ENCODE measurements at places on chromosomes 5 and 9.

DNA sequence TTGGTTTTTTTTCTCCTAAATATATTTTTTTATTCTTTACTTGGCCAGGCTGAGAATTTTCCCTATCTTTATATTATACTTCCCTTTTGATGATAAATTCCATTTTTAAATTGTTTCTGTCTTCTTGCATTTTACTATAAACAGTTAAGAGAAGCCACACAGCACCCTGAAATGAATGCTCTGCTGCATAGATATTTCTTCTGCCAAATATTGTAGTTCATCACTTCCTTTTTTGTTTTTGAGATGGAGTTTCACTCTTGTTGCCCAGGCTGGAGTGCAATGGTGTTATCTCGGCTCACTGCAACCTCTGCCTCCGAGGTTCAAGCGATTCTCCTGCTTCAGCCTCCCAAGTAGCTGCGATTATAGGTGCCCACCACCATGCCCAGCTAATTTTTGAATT lies 8.5 kb upstream of the INIP start:
- DNase-seq: no peak

DNA sequence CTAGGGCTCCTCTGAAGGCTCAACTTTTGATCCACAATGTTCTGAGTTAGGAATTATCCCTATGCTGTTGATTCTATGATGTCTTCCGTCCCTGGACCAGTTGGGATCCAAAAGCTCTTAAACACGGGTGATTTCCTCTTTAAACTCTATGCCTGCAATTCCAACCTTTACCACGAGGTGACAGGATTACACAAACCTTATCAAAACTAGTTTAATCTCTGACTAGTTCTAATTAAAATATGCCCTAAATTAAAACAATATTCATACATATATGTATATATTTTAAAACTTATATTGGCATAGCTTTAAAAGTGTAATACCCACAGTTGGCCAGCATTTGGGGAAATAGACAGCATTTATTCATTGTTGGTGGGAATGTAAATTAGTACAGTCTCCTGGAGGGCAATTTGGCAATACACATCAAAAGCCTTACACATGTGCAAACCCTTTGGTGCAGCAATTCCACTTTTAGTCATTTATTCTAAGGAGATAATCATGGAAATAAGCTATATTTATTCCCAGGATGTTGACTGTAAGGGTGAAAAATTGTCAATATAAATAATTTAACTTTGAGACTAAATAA lies 51.6 kb upstream of the PHYKPL start:
- DNase-seq: no peak

DNA sequence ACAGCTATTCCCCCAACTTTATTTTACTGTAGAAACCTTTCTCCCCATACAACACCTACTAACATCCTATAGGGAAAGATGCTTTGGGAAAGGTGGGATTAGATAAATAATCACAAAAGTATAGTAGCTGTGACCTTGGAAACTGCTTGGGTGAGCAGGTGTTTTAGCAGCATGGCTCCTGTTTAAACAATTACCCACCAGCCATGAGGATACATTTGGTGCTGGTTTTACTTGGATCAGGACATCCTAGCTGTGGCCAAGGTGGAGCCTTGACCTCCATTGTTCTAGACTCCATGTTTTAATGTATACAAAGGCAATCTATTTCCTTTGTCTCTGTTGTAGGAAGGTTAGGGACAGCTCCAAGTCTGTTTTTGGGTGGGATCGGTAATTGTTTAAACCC lies 56.8 kb upstream of the ALDH1B1 start:
- DNase-seq: no peak

- no peak for DNase-seq
Observed at GRCh38 chr5:163079618-163080017, 357.8 kb upstream of the CCNG1 start.

DNA sequence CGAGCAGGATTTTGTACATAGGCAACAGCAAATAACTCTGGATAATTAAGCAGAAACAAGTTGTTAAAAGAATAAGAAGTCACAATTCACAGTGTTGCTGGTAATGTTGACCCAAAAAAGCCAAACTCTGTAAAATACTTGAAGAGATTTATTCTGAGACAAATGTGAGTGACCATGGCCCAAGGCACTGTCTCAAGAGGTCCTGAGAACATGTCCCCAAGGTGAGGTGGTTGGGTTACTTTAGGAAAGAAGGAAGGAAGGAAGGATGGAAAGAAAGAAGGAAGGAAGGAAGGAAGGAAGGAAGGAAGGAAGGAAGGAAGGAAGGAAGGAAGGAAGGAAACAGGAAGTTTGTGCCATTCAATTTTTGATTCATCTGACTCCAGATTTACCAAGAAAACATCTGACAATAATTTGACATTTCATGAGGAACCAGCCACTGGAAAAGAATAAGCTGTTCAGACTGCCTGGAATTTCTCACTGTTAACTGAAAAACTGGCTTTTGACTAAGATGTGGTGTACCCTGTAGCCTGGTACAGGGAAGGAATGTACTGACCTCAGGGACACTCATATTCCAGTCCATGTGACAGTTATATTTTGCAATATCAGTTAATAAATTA lies 295.9 kb upstream of the TNC start:
- no peak for DNase-seq

DNA sequence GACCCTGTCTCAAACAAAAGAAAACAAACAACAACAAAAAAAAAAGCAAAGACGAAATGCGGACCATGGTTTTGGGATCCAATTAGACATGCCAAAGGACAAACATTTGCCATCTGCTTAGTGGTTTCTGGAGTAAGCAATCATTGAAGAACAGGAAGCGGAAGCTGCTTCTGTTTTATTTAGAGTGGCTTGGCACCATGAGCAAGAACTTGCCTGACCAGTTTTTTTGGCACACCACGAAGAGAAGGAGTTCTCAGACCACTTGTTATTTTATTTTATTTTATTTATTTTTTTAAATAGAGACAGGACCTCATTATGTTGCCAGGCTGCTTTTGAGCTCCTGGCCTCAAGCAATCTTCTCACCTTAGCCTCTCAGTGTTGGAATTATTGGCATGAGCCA lies 17.0 kb downstream of the BTF3 start:
- peak; percentile 81 for DNase-seq

DNA sequence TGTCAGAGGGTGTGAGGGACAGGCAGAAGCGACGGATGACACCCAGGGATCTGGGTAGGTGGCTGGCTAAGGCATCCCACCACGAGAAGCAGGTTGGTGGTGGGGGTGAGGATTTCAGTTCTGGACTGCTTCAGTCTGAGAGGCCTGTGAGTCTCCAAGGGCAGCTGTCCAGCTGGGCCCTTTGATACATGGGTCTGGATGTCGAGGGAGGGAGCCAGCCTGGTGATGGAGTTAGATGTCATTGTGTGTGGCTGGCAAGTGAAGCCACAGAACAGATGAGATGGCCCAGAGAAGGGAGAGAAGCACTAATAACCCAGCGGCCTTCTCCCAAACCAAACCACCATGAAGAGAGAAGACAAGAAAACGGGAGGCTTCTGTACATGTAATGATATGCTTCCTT lies 11.1 kb downstream of the MED27 start:
- DNase-seq: no peak

GRCh38 chr9:115665519-115665918 lies 488.1 kb upstream of the PAPPA start:
- DNase-seq: no peak

DNA sequence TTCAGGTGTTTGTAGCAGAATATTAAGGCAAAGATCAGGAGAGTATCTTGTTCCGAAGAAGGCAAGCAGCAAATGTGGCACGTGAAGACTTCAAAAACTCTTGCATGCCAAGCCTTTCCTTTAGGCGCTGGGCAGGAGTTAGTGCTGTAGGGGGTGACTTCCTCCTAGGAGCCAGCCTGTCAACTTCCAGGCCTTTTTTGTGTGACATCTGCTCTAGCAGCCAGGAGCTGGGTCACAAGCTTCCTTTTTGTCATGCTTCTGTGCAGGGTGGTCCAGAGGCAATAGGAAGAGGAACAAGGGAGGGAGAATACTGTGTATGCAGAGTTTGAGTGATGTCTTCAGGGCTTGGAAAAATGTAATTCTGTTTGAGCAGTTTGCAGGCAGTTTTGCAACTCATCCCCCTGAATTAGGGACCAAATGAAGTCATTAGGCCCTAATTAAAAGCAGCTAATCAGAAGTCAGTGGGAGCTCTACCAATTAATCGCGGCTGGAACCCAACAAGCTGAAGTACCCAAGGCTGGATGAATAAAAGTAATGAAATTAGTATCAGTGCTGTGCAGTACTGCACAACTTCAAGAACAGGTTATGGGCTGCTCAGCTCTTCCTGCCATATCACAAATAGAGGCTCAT lies 53.5 kb downstream of the TLR4 start:
- DNase-seq: no peak

- DNase-seq: no peak
Observed at GRCh38 chr9:87818308-87818707, 64.4 kb upstream of the SPATA31E1 start.

GRCh38 chr9:108934323-108934893 lies at the start of gene ABITRAM:
ABITRAM (plus strand) TSS chr9:108934400; CDS start chr9:108934487, 87 bp downstream.
- DNase-seq: peak; percentile 49

DNA sequence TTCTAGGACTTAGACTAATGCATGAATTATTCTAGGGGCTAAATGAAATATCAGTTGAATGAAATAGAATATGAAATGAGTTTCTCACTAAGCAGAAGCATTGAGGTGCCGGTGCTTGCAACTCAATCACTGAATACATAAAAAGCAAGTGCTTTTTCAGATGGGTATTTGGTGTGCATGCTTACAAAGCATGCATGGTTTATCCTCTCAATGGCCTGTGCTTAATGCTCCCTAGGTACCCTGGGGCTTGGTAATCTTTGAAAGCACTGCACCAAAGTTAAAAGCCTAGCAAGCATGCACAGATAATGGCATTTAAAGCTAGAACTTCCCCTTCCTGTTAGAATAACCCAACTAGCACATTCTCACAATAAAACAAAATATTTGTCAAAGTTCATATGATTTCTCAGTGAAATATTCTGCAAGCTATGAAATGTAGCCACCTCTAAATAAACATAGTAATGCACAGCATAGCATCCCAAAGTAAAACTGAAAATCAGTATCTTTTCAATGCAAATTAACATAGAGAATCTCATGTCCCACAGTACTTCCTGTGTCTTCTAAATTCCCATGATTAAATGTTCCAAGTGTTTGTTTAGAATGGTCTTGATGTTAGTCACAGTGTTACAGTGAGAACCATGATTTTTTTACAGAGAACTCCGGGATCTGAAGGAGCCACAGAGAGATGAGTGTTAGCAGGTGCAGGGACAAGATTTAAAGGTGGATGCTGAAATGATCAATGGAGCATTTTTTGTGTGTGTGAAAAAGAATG lies 143.4 kb upstream of the CDH6 start:
- no peak for DNase-seq

All from DMS153 (cell line).